Epithelial cell of alveolus of lung (primary cell): ENCODE measurements at places on chromosomes 4 and X. TPM values are rescaled to one million over a fixed set of nuclear protein-coding genes. Genes with fewer than 3 reads are reported as not detected.

Gene SPANXN2
- not detected in 2 replicates for total RNA-seq

Gene NPY5R
- not detected in 2 replicates for total RNA-seq

Gene PRR32
- not detected in 2 replicates for total RNA-seq

Gene ZNF185
- 1.5 and 4.0 TPM in 2 replicates for total RNA-seq

Gene PDLIM3
- 15.9 and 90.0 TPM in 2 replicates for total RNA-seq

Gene NDP
- total RNA-seq, result 0.24 and 0.52 TPM in 2 replicates

Gene FGB
- not detected in 2 replicates for total RNA-seq

Gene C4orf46
- 7.6 and 16.9 TPM in 2 replicates for total RNA-seq

Gene FAM199X
- total RNA-seq, result 11.5 and 14.9 TPM in 2 replicates

Gene POU3F4
- not detected in 2 replicates for total RNA-seq

Gene SSX1
- not detected in 2 replicates for total RNA-seq

Gene IL21
- total RNA-seq, result not detected in 2 replicates

Gene TENM3
- 23.9 and 24.7 TPM in 2 replicates for total RNA-seq

Gene ADH7
- not detected in 2 replicates for total RNA-seq

Gene FAM184B
- total RNA-seq, result not detected in 2 replicates

Gene DUX4
- total RNA-seq, result not detected in 2 replicates

Gene DACH2
- total RNA-seq, result 0.16 and 0.78 TPM in 2 replicates

Gene RIBC1
- total RNA-seq, result 0.65 and 1.4 TPM in 2 replicates

Gene NFKB1
- total RNA-seq, result 17.6 and 32.6 TPM in 2 replicates

Gene SPARCL1
- total RNA-seq, result under 0.01 and 1.0 TPM in 2 replicates

Gene MND1
- 3.8 and 5.3 TPM in 2 replicates for total RNA-seq

Gene SLC26A1
- not detected in 2 replicates for total RNA-seq

Gene TEC
- 0.26 and 2.6 TPM in 2 replicates for total RNA-seq

Gene SMIM10L2A
- total RNA-seq, result 0.08 and 0.26 TPM in 2 replicates

Gene SERPINA7
- total RNA-seq, result not detected in 2 replicates

Gene GLRA3
- not detected in 2 replicates for total RNA-seq

Gene NHS
- total RNA-seq, result 5.7 and 5.9 TPM in 2 replicates

Gene SULT1B1
- 0.52 and 1.0 TPM in 2 replicates for total RNA-seq

Gene ENAM
- not detected in 2 replicates for total RNA-seq

Gene SLC25A43
- total RNA-seq, result 13.8 and 22.4 TPM in 2 replicates

Gene SPANXD
- not detected in 2 replicates for total RNA-seq

Gene TCEAL2
- not detected in 2 replicates for total RNA-seq

Gene PDE6B
- under 0.01 and 1.8 TPM in 2 replicates for total RNA-seq

Gene OPRPN
- not detected in 2 replicates for total RNA-seq

Gene LRAT
- 2.1 TPM in 1 of 2 replicates, not detected in the other for total RNA-seq

Gene CXorf49
- not detected in 2 replicates for total RNA-seq

Gene DCHS2
- total RNA-seq, result 0.52 TPM in 1 of 2 replicates, not detected in the other

Gene BBS12
- total RNA-seq, result 2.2 and 3.9 TPM in 2 replicates

Gene DRP2
- total RNA-seq, result 0.80 and 1.3 TPM in 2 replicates

Gene FAT4
- total RNA-seq, result 7.5 and 15.0 TPM in 2 replicates

Gene CLCN3
- total RNA-seq, result 27.9 and 35.8 TPM in 2 replicates

Gene ETDA
- total RNA-seq, result not detected in 2 replicates

Gene SHROOM3
- total RNA-seq, result 4.2 and 19.1 TPM in 2 replicates

Gene SORBS2
- total RNA-seq, result 3.2 and 4.1 TPM in 2 replicates

Gene TEX13C
- not detected in 2 replicates for total RNA-seq

Gene EDA2R
- total RNA-seq, result 3.7 and 4.0 TPM in 2 replicates
